ENCODE measurements at places on chromosomes 6 and 20. TPM values are rescaled to one million over a fixed set of nuclear protein-coding genes. Genes with fewer than 3 reads are reported as not detected.

DNA sequence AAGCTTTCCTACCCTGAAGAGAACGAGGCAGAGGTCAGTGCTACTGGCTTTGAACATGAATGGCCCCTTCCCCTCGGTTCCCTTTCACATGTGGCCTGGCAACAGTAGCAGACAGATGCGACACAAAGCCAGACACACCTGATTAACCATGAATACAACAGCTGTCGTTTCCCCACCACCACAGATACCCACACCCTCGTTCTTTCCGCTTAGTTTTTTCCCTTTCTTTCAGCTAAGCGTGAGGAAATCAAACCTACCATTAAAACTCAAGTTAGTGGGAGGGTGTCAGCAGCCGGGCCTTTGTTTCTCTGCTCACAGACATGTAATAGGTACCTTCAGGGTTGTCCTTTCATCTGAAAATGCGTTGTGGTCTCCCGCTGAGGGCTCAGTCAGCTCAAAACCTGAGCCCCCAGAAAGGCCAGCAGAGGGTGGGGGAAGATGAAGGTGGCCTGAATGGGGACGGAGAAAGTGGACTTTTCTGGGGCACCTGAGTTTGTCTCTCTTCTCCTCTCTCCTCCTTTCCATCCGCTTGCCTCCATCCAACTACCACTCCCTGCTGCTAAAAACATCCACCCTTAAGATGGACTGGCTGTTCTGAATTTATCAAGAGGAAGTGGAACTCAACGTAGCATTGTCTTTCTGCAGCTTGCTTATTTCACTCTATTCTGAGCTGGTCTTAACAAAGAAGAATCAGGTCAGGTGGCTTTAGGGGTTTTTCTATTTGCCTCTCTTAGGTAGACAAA is 516.6 kb upstream of the JARID2 start:
- DNase-seq = no peak

DNA sequence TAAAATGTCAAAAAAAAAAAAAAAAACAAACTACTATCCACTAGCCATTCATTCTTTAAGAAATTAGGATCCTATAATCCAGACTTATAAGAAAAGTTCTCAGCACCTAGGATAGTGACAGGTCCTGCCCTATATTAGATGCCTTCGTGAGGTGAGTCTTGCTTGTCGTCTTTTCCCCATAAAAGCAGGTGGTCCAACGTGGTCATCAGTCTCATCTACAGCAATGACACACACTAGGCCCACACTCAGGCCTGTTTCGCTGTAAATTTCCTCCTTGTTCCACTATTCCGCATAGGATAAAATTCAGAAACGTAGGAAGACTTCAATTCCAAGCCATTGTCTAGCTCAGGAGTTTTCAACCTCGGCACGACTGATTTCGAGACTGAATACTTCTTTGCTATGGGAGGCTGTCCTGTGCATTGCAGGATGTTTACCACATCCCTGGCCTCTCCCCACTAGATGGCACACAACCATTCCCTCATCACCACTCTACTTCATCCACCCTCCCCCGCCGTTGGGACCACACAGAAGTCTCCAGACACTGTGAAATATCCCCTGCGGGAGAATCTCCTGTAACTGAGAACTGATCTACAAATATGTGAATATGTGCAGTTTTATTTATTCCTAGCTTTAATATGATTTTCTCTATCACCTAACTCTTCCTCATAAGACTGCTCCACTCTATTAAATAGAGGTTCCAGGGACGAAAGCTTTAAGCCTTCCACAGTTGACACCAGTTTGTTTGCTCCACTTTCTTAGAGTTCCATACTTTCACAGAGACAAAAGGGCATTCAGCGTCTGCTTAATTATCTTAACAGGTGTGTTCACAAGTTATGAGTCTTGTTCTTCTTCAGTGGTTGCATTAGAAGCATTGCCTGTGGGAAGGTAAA is 346.3 kb downstream of the BMP2 start:
- peak; percentile 23 for DNase-seq

- no peak for DNase-seq
These were observed 105.2 kb downstream of the NFATC2 start for GRCh38 chr20:51437182-51437924.

- DNase-seq = no peak
These were observed 46.8 kb downstream of the CDKAL1 start for GRCh38 chr6:20581070-20581469.

- no peak for DNase-seq
These were observed 12.8 kb upstream of the NUP153 start for GRCh38 chr6:17719323-17720041.

DNA sequence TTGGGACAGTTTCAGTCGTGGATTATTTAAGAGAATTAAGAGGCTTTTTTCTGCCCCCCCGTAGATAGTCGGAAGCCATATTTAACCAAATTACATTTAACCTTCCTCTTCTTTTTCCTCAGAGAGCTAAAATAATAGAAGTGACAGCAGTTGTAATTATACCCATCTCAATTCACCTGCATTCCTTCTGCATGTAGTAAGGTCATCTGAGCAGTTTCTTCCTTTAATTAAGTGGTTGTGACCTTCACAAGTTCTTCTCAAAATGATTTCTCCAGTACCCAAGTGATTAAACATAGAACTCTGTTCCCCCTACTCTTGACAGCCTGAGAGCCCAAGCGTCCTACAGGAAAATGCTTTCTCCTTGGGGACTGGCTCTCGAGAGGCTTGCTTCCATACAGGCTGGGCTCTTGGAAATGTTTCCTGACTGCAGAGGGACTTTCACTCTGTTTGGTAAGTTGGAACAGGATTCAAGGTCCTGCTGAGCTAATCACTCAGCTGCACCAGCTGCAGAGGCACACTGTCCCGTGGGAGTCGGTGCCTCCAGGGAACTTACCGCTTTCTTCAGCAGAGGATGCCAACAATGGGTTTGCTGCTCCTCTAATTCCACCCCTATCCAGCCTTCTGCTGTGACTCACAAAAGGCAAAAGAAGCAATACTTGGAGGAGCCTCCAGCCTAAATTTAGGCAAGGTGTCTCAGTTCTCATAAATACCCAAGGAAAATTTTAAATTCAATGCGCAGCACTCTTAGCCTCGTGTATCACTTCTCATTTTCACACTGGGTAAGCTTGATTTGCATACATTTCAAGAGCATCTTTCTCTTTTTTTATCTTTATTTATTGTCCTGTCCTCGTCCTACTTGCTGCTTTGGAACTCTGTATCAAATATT is 414.9 kb downstream of the KIF16B start:
- DNase-seq = no peak

- no peak for DNase-seq
These were observed 165.1 kb downstream of the RALGAPA2 start for GRCh38 chr20:20547221-20547875.

DNA sequence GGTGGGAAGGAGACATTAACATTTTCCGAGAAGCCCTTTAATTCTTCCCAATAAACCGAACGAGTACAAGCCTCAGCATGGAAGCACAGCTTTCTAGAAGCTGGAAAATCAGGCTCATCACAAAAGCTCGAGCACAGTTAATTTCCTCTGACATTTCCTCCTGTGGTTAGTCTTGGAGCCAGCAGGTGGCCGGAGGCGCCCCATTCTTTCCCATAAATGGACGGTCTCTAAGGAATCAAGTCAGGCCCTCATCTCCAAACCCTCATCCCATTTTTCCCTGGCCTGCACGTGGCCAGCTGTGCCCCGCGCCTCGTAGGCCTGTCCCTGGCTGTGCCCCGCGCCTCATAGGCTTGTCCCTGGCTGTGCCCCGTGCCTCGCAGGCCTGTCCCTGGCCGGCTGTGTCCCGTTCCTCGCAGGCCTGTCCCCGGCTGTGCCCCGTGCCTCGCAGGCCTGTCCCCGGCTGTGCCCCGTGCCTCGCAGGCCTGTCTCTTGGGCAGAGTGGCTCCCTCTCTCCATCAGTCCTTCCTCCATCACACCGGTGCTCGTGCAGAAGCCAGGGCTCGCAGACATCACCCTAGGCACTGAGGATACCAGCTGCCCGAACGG is 19.7 kb upstream of the NTSR1 start:
- DNase-seq = no peak

DNA sequence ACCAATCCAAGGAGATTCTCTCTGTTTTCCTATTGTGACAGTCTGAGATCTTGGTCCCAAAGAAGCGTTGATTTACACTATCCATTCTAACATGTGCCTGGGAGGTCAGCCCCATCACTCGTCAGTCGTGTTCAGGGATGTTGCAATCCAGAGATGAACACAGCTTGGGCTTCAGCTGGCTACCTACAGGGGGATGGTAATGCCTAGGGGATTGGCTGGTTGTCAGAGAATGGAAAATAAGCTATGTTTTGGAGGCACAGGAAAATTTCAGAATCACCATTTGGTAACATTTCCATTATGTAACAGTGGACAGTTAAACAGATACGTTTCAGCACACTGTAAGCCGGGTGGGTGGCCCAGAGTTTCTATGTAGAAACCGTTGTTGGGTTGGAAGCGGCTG is 147.1 kb upstream of the RALGAPA2 start:
- no peak for DNase-seq

GRCh38 chr6:37021356-37022129 is 16.1 kb downstream of the FGD2 start:
- no peak for DNase-seq

- peak; percentile 69 for DNase-seq
These were observed at the start of gene TEAD3 for GRCh38 chr6:35496841-35497570. TEAD3 (minus strand) TSS chr6:35497079.

Gene ECT2L
- total RNA-seq = 0.62 TPM

Gene TFAP2A
- 0.79 TPM for total RNA-seq

Measured in left cardiac atrium (tissue), 4 donors.